Ovary (tissue), 10 donors: ENCODE measurements at places on chromosomes 7 and 10.

DNA sequence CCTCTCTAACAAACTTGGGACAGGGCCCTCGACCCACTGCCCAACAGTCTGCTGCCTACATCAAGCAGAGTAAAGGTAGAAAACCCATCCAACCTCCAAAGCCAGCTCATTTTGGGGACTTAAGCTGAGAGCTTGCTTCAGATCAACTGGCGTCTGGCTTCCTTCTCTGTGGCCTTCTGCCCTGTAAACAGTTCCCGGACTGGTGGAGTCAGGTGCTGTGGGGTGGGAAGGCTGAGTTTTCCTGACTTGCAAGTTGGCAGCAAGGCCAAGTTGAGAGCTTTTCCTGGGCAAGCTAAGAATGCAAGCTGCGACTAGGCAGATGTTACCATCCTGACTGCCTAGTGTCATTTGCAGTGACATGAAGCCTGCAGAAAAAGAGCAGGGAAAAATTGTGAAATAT is 3.7 kb downstream of the GALNT17 start:
- H3K27me3 ChIP-seq: no peaks in the 10 kb centered on the region
- H3K4me1 ChIP-seq: peaks cover 8% of the 10 kb centered on the region
- no peak overlapping the region for H3K4me3 ChIP-seq
- DNase-seq: peak; percentile 18
- no peaks in the 10 kb centered on the region for H3K36me3 ChIP-seq
- no peak overlapping the region for H3K27ac ChIP-seq

- H3K36me3 ChIP-seq: no peaks in the 10 kb centered on the region
- DNase-seq: no peak
- H3K27me3 ChIP-seq: no peaks in the 10 kb centered on the region
These were observed 83.0 kb downstream of the PARD3 start for GRCh38 chr10:34731885-34732701.

- no peaks in the 10 kb centered on the region for H3K27me3 ChIP-seq
- DNase-seq: no peak
- H3K4me3 ChIP-seq: no peak overlapping the region
- no peaks in the 10 kb centered on the region for H3K4me1 ChIP-seq
These were observed 8.1 kb downstream of the DLD start for GRCh38 chr7:107898997-107899594.

GRCh38 chr10:31204090-31204489 is 114.9 kb upstream of the ZEB1 start:
- no peaks in the 10 kb centered on the region for H3K36me3 ChIP-seq
- H3K4me1 ChIP-seq: no peaks in the 10 kb centered on the region

DNA sequence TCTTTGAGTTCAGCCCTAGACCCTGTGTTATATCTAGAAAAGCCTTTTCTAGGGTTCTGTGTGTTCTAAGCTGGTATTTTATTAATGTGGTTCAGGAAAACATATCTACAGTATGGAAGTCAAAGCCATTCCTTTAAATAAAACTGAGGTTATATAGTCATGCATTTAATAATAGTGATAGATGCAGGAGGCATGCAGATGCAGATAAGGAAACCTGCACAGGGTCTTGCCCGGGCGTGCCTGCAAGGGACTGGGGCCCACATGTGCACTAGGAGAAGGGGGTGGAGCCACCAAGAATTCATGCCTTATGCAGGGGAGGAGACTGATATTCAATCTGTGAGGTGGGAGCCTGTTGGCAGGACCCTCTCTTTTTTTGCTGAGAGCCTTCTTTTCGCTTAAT is 171.5 kb downstream of the PRPF18 start:
- no peaks in the 10 kb centered on the region for H3K36me3 ChIP-seq
- no peak overlapping the region for H3K27ac ChIP-seq

DNA sequence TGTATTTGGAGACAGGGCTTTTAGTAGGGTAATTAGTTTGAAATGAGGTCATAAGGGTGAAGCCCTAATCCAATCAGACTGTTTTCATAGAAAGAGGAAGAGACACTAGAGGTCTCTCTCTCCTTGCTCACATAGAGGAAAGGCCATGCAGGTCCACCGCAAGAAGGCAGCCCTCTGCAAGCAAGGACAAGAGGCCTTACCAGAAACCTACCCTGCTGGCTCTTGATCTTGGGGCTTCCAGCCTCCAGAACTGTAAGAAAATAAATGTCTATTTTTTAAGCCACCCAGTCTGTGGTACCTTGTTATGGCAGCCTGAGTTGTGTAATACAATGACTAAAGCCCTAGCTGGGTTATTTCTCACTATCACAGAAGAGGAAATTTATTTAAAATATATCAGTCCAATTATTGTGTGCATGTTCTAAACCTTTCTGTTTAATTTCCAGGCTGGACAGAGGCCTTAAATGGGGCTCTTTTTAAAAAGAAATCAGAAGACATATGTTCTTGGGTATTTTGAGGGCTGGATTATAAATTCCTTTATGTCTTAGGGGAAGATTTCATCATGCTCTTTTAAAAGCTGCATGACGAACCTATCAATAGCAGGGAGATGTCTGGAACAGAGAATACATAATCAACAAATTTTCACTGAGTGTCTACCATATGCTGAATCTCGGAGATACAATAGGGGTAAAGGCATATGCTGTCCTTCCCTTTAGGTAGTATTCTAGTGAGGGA is 12.9 kb upstream of the TMEM26 start:
- no peak overlapping the region for H3K4me3 ChIP-seq
- DNase-seq: no peak
- H3K27ac ChIP-seq: no peak overlapping the region
- no peaks in the 10 kb centered on the region for H3K36me3 ChIP-seq
- H3K4me1 ChIP-seq: peaks cover 5% of the 10 kb centered on the region

GRCh38 chr10:49412571-49412970 is 16.7 kb upstream of the DRGX start:
- H3K27me3 ChIP-seq: no peaks in the 10 kb centered on the region
- no peaks in the 10 kb centered on the region for H3K4me1 ChIP-seq
- no peaks in the 10 kb centered on the region for H3K36me3 ChIP-seq
- no peak overlapping the region for H3K27ac ChIP-seq
- no peak for DNase-seq

DNA sequence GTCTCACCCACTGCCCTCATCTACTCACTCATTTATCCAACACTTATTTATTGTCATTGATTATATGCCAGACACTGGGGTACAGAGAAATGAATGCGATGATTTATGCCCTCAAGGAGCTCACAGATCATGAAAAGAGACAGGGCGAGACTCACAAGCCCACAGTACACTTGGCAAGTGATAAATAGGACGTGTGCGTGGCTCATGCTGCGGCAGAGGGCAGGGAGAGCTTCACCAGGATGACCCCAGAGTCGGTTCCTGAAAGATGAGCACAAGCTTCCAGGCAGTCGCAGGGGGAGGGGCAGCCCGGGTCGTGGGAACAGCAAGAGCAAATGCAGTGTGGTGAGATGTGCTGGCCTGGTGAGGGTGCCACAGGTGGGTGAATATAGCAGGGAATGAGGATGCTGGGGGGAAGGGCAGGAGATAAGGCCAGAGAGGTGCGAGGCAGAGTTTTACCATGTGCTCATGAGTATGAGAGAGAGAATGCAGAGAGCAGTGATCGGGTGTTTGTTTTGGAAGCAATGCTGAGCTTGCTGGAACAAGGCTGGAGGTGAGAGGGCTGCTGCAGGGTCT is 70.9 kb downstream of the ATXN7L1 start:
- H3K27ac ChIP-seq: no peak overlapping the region
- no peaks in the 10 kb centered on the region for H3K36me3 ChIP-seq
- no peaks in the 10 kb centered on the region for H3K4me1 ChIP-seq
- no peak overlapping the region for H3K4me3 ChIP-seq
- DNase-seq: no peak
